Activated T-cell treated with anti-CD3 and anti-CD28 coated beads, Interleukin-2, amount 50 U/mL, for 72 hours (primary cell): ENCODE measurements at places on chromosomes 5 and 9. TPM values are rescaled to one million over a fixed set of nuclear protein-coding genes. Genes with fewer than 3 reads are reported as not detected.
A peak's percentile ranks its signal among the peaks of the same experiment; 100 is the strongest.

GRCh38 chr9:87107072-87107471 is 159.8 kb upstream of the GAS1 start:
- DNase-seq = no peak
- H3K36me3 ChIP-seq = no peaks in the 10 kb centered on the region
- no peak overlapping the region for H3K4me3 ChIP-seq
- H3K4me1 ChIP-seq = no peaks in the 10 kb centered on the region
- H3K27me3 ChIP-seq = peaks cover 8% of the 10 kb centered on the region

GRCh38 chr5:151770383-151771258 is 1.1 kb upstream of the G3BP1 start:
- H3K4me1 ChIP-seq = peaks cover 26% of the 10 kb centered on the region
- H3K4me3 ChIP-seq = no peak overlapping the region
- H3K27ac ChIP-seq = peak overlapping the region; percentile 95
- H3K36me3 ChIP-seq = peaks cover 4% of the 10 kb centered on the region
- peak; percentile 79 for DNase-seq
- no peaks in the 10 kb centered on the region for H3K27me3 ChIP-seq

DNA sequence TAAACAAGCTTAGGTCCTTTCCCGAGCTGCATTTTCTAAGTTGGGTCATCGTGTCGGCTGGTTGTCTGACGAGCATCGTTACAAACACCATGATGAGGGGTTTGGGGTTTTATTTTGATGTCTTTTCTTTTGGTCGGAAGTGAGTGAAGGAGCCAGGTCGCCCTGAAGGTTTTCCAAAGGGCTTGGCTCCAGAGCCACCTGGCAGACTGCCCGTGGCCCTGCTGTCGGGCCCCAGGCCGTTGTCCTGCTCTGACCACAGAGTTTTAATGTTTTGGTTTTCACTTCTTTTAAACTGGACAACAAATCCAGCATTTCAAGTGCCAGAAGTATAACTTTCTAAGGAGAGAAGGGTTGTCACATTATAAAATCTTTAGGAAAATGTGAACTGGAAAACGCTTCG is 42.3 kb downstream of the TENT4A start:
- no peaks in the 10 kb centered on the region for H3K27me3 ChIP-seq
- peaks cover 4% of the 10 kb centered on the region for H3K36me3 ChIP-seq
- H3K27ac ChIP-seq = no peak overlapping the region
- H3K4me3 ChIP-seq = no peak overlapping the region
- DNase-seq = no peak

DNA sequence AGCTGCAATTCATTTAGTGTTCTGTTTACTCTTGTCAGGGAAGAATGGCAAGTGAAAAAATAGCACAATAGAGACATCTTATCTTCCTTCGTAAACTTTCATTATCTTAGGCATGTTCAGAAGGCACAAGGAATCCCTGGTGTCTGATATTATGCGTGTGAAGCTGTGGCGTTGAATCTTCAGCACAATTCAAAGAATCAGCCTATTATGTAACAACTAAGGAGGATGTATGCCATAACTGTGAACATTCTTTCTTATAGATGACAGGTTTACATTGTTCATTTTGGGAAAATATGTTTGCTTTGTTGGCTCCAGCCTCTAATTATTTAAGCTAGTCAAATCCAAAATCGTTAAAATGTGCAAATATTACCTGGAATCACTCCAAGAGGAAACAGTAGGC is 446.1 kb downstream of the ANXA1 start:
- H3K4me1 ChIP-seq = no peaks in the 10 kb centered on the region
- H3K27me3 ChIP-seq = no peaks in the 10 kb centered on the region
- no peak overlapping the region for H3K27ac ChIP-seq
- H3K36me3 ChIP-seq = no peaks in the 10 kb centered on the region
- no peak for DNase-seq

DNA sequence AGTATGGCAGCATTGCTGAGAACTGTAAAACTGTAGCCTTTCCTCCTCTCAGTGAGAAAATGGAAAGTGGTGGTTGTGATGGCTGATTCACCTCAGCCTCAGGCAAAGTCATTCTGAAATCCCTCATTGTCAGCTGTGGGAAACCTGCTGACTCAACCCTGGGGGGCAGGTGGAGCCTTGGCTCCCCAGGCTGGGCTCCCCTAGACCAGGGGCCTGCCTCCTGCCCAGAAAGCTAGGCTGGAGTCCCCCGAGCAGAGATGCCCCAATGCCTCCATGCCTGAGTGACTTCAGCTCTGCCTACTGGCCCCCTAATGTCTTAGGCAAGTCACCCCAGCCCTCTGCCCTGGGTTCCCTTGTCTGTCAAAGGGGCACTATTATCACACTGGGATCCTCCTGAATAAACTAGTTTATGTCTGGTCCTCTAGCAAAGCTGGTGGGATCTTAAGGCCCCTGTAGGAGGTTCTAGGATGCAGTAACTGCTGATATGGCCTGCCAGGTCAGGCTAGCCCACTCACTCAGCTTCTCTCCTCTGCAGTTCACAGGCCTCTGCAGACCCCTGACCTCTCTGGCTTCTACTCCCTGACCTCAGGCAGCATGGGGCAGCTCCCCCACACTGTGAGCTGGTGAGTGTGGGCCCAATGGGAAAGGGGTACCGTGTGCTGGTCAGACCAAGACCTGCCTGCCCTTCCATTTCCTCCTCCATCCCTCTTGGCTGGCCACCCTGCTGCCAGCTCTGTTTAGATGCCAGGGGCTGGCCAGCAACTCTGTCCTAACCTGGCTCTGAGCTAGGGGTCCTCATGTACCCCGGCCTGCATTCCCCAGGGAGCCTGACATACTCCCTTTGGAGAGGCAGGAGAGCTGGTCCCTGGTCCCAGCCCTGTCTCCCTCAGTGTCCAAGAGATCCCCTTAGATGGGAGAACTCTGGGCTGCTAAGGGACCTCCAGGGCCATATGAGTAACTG is 24.2 kb downstream of the TCF7 start:
- peaks cover 42% of the 10 kb centered on the region for H3K36me3 ChIP-seq
- H3K27ac ChIP-seq = peak overlapping the region; percentile 78
- DNase-seq = peak; percentile 89

DNA sequence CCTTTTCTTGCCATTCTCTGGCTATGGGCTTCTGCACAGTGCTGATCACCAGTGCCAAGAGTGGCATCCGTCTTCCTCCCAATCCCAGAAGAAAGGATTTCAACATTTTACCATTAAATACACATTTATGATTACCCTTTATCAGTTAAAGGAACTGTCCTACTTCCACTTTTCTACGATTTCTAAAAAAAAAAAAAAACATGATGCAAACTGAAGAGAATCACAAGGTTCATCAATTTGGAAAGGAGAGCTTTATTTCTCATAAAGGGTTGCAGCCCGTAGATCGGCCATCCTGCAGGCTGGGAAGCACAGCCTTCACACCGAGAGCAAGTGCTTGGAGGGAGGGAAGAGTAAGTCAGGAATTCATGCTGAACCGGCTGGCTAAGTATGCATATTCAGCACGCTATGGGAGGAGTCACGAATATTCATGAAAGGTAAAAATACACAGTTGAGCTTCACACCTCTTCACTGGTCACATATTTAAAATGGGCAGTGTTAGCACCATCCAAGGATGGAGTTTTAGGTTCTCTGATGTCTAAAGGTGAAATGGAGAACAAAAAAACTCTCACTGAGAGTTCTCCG is 52.5 kb upstream of the SEMA4D start:
- no peak overlapping the region for H3K27ac ChIP-seq
- peaks cover 8% of the 10 kb centered on the region for H3K36me3 ChIP-seq
- DNase-seq = no peak
- no peak overlapping the region for H3K4me3 ChIP-seq

GRCh38 chr5:78905084-78905938 is 79.8 kb downstream of the ARSB start:
- DNase-seq = no peak
- peaks cover 17% of the 10 kb centered on the region for H3K4me1 ChIP-seq
- H3K36me3 ChIP-seq = peaks cover 2% of the 10 kb centered on the region
- H3K27ac ChIP-seq = no peak overlapping the region
- H3K27me3 ChIP-seq = no peaks in the 10 kb centered on the region
- H3K4me3 ChIP-seq = no peak overlapping the region

GRCh38 chr9:4964540-4964939 is 20.5 kb upstream of the JAK2 start:
- peaks cover 15% of the 10 kb centered on the region for H3K4me1 ChIP-seq
- no peak overlapping the region for H3K27ac ChIP-seq
- H3K4me3 ChIP-seq = no peak overlapping the region
- H3K27me3 ChIP-seq = no peaks in the 10 kb centered on the region
- no peak for DNase-seq
- peaks cover 7% of the 10 kb centered on the region for H3K36me3 ChIP-seq

DNA sequence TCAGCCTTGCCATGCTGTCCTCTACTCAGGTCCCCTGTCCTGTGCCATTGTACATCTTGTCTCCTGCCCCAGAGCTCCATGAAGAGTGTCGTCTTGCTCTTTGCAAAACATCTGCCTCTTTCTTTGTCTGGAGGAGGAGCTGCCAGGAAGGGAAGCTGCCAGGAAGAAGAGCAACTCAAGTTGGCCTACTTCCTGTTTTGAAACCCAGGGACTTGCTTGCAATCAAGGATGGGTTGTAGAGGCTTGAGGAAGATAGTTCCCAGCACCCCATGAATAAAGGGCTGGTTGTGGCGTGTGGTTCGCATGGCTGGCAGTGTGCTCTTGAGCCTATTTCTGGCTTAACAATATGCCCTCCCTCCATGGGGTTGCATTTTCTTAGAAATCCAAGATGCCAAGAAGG is 53.0 kb upstream of the CPEB4 start:
- H3K4me3 ChIP-seq = no peak overlapping the region
- no peaks in the 10 kb centered on the region for H3K27me3 ChIP-seq
- no peaks in the 10 kb centered on the region for H3K36me3 ChIP-seq
- DNase-seq = no peak
- no peak overlapping the region for H3K27ac ChIP-seq

GRCh38 chr9:76419782-76420380 is 25.7 kb upstream of the RFK start:
- H3K4me3 ChIP-seq = no peak overlapping the region
- DNase-seq = no peak
- H3K27ac ChIP-seq = no peak overlapping the region

DNA sequence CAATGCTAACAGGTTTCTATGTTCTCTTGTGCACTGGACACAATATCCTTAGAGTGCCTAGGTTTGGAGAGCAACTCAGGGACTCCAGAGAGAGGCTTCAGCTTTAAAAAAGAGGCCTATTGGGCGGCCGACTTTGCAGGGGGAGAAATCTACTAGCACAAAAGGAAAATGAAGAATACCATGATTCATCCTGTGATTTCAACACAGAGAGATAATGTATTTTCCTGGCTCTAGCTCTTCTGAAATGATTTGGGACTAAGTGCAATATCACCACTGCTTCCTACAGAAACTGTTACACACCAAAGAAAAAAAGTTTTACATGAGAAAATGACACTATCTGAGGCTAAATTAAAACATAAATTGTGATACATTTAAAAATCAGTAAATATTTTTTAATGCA is 146.1 kb upstream of the TSLP start:
- no peaks in the 10 kb centered on the region for H3K4me1 ChIP-seq
- H3K27ac ChIP-seq = no peak overlapping the region
- DNase-seq = no peak
- H3K27me3 ChIP-seq = peaks cover 9% of the 10 kb centered on the region
- no peak overlapping the region for H3K4me3 ChIP-seq

DNA sequence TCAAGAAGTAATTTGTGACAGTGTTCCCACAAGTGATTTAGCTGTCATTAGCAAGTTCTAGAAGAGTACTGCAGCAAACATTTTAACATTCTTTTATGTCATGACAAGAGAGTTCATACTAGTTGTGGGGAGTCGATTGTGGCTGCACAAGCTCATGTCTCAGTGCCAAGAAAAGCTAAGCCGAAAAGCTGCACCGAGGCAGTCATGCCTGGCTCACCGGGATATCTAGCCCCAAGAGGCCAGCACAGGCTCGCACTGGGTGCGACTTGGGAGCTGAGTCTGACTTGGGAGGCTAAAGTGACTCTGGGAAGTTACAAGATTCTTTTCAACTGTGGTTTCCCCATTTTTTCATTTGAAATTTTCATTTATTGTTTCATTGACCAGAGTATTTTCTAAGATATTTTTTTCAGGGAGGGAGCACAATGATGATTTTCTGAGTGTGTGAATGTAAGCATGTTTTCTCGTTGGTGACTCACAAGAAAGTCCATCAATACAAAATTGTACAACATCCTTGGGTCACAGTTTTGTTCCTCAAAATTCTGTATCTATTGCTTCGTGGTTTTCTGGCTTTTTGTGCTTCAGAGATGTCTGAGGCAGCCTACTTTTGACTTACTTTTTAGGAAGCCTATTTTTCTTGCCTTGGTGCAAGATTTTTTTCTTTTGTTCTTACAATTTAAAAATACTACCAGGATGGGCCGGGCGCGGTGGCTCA is 18.7 kb downstream of the CAST start:
- DNase-seq = no peak
- H3K27me3 ChIP-seq = no peaks in the 10 kb centered on the region
- H3K4me1 ChIP-seq = no peaks in the 10 kb centered on the region
- H3K4me3 ChIP-seq = no peak overlapping the region

GRCh38 chr5:104569621-104570020 is 1007.0 kb upstream of the NUDT12 start:
- H3K4me3 ChIP-seq = no peak overlapping the region
- no peak for DNase-seq
- H3K36me3 ChIP-seq = no peaks in the 10 kb centered on the region
- no peaks in the 10 kb centered on the region for H3K27me3 ChIP-seq
- no peaks in the 10 kb centered on the region for H3K4me1 ChIP-seq
- H3K27ac ChIP-seq = no peak overlapping the region

Gene SLC45A2
- total RNA-seq = not detected

Gene ZBED3
- total RNA-seq = 11.4 TPM

Gene PGM5
- not detected for total RNA-seq

Gene NUDT12
- 0.24 TPM for total RNA-seq

Gene IFNB1
- total RNA-seq = 1.6 TPM

Gene SOX30
- 2.0 TPM for total RNA-seq

Gene C9orf50
- 0.31 TPM for total RNA-seq

Gene CTNND2
- total RNA-seq = not detected
